ENCODE measurements at places on chromosomes 2 and 18. TPM values are rescaled to one million over a fixed set of nuclear protein-coding genes. Genes with fewer than 3 reads are reported as not detected.

GRCh38 chr18:36826556-36826955, 2.2 kb downstream of the TPGS2 start:
- DNase-seq = no peak

GRCh38 chr18:27695503-27695902, 481.4 kb downstream of the CDH2 start:
- no peak for DNase-seq

- DNase-seq = no peak
Measured at GRCh38 chr2:158337018-158337417, 119.5 kb downstream of the CCDC148 start.

GRCh38 chr2:217142649-217143266, 282.9 kb upstream of the TNP1 start:
- peak; percentile 46 for DNase-seq

- DNase-seq = peak; percentile 18
Measured at GRCh38 chr2:235658351-235659174, 164.7 kb downstream of the AGAP1 start.

GRCh38 chr2:208671284-208671683, 264.7 kb downstream of the PTH2R start:
- no peak for DNase-seq

DNA sequence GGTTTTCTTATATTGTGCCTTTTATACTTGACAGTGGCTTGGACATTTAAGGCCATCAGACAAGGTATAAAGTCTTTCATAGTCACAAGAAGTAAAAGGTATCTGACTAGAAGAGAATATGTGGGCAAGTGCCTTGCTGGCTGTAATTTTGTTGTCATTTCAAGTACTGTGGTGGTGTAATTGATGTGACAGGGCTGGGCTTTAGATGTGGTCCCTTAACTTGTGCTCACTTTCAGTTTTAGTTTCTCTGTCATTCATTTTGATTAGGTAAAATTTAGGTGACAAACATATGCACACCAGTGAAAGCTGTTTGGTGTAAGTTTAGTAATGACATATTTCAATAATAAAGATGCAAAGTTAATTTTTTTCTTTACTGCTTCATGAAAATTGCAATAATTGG, 31.2 kb upstream of the TBR1 start:
- no peak for DNase-seq

GRCh38 chr2:64007924-64008323, 11.3 kb downstream of the VPS54 start:
- no peak for DNase-seq

GRCh38 chr2:61662990-61663389, 124.8 kb upstream of the XPO1 start:
- DNase-seq = no peak

- no peak for DNase-seq
Measured at GRCh38 chr2:85173909-85174308, 40.7 kb downstream of the TCF7L1 start.

GRCh38 chr2:126750506-126750905, 94.5 kb downstream of the GYPC start:
- no peak for DNase-seq

DNA sequence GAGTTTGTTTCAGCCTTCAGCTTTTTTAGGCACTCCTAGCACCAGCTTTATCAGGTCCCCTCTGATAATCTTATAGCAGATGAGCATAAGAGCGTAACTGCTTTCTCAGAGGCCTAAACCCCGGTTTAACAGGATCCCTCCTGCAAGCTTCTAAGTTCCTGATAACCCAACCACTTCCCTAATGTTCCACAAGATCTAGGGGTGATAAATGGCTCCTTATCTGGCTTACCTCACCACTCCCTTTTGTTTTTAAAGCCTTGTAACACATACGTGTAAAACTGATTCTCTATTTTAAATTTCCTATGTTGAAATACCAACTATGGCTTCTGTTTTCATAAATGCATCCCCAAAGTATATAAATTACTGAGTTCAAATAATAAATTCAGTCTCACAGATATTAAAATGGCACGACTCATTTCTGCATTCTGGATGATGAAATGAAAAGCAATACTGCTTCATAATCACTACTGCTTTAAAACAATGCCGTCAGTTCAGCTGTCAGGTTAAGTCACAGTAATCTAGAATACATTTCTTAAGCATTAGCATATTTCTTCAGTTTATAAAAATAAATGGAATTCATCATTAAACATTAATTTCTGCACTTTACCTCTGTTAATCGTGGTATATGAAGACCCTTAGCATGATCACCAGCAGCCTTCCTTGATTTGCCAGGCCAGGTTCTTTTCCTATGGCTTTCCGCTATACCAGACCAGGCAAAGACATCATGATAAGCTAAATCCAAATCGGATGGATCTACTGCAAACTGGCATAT, 126.3 kb downstream of the C2orf74 start:
- DNase-seq = no peak

- peak; percentile 78 for DNase-seq
Measured at GRCh38 chr2:172995323-172996244, 80.1 kb upstream of the MAP3K20 start.

GRCh38 chr2:181120625-181121024, 140.2 kb downstream of the UBE2E3 start:
- no peak for DNase-seq

- DNase-seq = no peak
Measured at GRCh38 chr2:224429441-224429810, 27.5 kb upstream of the FAM124B start.

GRCh38 chr2:10493634-10494281, 45.6 kb upstream of the ODC1 start:
- DNase-seq = no peak

DNA sequence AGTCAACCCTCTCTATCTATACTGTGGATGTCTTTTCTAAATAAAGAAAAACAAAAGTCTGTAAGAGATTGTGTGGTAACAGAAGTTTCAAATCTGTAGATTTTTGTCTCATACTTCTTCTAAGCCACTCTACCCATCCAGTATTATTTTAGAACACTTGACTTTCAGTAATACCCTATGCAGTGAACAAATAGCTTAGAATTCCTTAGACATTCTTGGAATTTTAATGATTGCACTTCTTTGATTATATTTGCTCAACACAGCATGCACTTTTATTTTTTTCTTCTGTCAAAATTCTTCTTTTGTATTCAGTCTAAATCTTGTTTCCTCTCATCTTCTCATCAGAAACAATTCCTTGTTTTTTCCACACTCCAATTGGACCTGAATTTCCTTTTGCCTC, 1080.2 kb downstream of the SUCLG1 start:
- no peak for DNase-seq

- DNase-seq = peak; percentile 75
Measured at GRCh38 chr2:222358876-222359275, 60.1 kb upstream of the PAX3 start.

GRCh38 chr2:184646177-184646576, 47.8 kb downstream of the ZNF804A start:
- DNase-seq = no peak

DNA sequence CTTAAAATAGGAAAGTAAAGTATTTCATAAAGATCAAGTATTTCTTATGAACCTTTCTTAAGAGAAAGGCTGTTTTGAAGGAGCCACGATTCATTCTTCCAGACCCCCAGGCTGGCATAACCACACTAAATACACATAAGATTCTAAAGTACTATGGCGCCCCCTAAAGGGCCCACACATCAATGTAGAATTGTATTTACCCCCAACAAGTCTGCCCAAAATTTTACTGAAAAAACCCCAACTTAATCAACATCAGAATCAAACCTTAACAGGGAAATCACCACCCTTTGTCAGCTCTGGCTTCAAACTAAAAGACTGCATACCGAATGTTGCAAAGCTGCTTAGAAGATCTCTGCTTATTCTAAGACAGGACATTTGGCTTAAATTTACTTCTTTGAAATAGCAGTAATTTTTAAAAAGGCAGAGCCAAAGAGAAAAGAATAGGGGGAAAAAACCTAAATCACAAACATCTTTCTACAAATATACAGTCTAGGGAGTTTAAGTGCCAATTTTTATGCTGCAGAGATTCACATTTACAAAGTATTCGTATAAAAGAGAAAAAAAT, 20.4 kb upstream of the BCL2 start:
- DNase-seq = peak; percentile 40

DNA sequence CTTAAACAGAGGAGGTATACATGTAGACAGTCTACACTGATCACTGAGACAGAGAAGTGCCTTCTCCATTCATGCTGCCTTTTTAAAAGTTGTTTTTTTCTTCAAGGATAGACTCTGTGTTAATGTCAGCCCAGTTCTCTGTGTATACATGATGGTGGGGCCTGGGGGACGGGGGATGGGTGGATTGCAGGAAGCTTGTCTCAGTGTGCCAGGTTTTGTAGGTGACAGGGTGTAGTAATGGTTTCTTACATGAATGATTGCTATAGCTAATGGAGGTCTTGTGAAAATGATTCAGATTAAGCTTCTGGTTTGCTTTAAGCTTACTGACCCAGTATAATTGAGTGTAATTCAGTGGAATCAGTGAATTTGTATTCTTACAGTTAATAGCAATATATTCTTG, 423.6 kb downstream of the PTPRM start:
- DNase-seq = no peak

DNA sequence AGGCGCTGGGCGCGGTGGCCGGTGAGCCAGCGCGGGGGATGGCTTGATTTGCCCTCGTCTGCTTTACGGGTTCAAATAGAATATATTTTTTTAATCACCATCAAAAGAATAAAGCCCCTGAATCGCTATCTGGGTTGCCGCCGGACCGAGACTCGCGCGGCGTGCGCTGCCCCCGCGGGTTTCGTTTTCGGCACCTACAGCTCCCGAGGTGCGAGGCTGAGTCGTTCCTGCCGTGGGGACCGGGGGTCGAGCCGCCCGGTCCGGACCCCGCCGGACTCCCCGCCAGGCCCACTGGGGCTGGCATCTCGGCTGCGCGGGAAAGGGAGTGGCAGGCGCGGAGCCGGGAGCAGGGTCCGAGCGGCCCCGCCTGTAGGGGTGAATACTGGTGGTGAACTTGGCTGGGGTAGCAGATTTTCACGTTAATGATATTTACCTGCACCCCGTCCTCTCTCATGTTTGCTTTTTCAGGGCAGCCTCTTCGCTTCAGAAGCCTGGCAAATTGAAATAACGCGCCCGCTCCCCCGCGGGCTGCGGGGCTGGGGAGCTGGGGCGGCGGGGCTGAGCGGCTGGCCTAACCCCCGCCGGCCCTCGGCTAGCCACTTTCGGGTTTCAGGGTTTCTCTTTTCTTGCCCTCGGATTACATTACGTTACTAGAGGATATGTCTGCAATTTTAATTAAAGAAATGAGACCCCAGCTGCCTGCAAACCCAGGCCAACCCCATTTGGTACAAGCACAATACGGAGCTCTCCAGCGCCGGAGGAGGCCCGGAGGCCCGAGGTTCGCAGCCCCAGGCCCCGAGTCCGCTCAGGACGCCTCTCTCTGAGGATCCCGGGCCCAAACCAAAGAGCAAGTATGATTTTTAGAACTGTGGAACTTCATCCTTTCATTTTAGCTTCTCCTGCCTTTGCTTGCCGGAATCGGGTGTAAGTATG, 1.7 kb upstream of the CELF4 start:
- DNase-seq = no peak

GRCh38 chr18:28149810-28150420, 27.0 kb downstream of the CDH2 start:
- no peak for DNase-seq

GRCh38 chr2:51158251-51158650, 126.3 kb upstream of the NRXN1 start:
- DNase-seq = no peak

GRCh38 chr2:974054-974453, 23.4 kb downstream of the SNTG2 start:
- no peak for DNase-seq

- DNase-seq = no peak
Measured at GRCh38 chr2:122098306-122098705, 342.9 kb downstream of the TSN start.

- no peak for DNase-seq
Measured at GRCh38 chr2:75356865-75357264, 157.5 kb upstream of the TACR1 start.

- no peak for DNase-seq
Measured at GRCh38 chr2:52113338-52113737, 1081.4 kb upstream of the NRXN1 start.

DNA sequence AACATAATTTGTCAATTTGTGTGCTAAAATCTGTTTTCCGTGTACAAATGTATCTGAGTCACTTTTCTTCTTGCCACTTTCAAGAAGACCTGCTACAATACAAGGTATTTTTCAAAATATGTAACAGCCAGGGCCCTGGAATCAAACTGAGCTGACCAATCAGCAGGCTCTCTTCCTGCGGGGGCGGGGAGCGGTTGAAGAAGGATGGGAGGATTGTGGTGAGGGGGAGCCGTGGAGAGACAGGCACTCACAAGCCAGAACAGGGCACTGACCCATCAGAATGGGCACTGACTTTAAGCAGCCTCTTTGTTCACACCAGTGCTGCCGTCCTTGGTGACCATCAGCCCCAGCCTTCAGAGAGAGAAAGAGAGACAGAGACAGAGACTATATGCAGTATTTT, 40.6 kb upstream of the CCNYL1 start:
- DNase-seq = no peak

DNA sequence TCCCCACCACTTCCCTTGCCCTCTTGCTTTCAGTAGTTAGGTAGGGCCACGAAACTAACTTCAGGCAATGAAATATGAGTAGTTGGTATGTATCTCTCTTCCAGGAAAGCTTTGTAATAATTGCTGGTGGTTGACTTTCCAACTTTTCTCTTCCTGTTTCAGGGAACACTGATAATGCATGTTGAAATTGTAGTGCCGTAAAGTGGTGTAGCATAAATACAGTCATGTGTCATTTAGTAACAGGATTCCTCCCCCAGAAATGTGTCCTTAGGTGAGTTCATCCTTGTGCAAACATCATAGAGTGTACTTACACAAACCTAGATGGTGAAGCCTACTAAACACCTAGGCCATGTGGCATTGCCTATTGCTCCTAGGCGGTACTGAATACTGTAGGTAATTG, 429.2 kb downstream of the PID1 start:
- DNase-seq = no peak

DNA sequence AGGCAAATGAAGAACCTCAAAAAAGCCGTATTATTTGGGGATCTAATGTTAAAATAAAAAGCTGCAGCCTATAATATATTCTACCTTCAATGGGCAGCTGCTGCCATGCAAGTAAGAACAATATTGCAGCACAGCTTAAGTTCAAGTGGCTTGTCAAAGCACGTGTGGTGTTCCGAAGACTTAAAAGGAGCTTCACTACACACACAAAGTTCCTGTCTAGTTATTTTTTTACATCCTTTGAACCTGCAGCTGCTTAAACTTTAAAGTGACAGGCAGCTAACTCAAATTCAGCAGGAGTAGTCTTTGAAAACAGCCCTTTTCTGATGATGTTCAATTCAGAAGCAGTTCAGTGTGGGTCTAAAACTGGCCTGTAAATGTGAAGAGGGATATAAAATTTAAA, 85.8 kb upstream of the XIRP2 start:
- DNase-seq = no peak

- DNase-seq = no peak
Measured at GRCh38 chr18:68676913-68677312, 38.0 kb downstream of the TMX3 start.

The HOXD1 gene
- total RNA-seq = 10.4 TPM

The TRIM43 gene
- not detected for total RNA-seq

The CABYR gene
- total RNA-seq = 11.4 TPM

The IL18R1 gene
- 4.0 TPM for total RNA-seq

The ITGB6 gene
- not detected for total RNA-seq

The SPP2 gene
- not detected for total RNA-seq

The KATNAL2 gene
- total RNA-seq = 1.3 TPM

The RFTN2 gene
- total RNA-seq = 9.9 TPM

The CHRNG gene
- not detected for total RNA-seq

The FAM124B gene
- total RNA-seq = 82.0 TPM

The ABHD1 gene
- not detected for total RNA-seq

The CDH2 gene
- 59.5 TPM for total RNA-seq

Data from endothelial cell of umbilical vein (primary cell).